Left renal pelvis (tissue), 4 donors: ENCODE measurements at places on chromosomes 5 and 9. TPM values are rescaled to one million over a fixed set of nuclear protein-coding genes. Genes with fewer than 3 reads are reported as not detected.

GRCh38 chr5:55172937-55173686 lies at the start of gene CDC20B:
Gene CDC20B, minus strand, starts transcription at chr5:55173177. Its CDS starts 177 bp downstream, at chr5:55173000.
- peak; percentile 53 for DNase-seq

- no peak for DNase-seq
Observed at GRCh38 chr9:33867747-33868439, 50.9 kb downstream of the UBE2R2 start.

DNA sequence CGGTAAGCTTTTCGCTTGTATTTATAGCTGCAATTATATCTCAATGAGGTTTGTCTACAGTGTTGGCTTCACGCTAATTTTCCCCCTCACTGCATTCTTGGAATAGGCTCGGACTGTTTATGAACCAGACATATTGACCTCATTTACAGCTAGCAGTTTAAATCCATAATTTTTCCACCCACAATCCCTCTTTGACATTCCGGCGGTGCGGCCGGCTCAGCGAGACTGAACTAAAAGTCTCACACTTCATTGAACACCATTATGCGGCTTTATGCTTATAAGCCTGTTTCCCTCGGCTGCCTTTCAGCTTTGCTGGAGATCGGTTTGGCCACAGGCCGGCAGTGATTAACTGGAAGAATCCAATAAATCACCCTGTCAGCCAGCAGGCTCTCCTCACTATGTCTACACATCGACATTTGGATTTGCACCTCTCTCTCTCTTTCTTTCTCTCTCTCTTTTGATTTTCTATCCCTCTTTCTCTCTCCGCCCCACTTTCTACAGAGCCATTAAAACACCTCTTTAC lies 315.0 kb upstream of the TLE4 start:
- DNase-seq, result peak; percentile 69

DNA sequence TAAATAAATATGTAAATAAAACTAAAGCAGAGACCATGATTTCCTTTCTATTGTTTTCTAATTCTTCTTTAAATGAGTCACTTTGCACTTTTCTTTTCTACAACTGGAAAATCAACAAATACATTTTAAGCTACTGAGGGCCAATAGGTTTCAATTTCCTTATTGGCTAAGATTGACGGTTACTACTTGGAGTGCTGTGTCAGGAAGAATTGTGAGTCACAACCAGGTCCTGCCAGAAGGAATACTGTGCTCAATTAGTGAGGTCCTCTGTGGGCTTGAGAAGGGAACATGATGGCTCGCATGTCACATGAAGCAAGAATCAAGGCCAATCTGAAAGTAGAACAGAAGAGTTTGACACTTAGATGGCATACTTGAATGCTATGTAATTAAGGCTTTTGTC lies 110.8 kb downstream of the HMHB1 start:
- no peak for DNase-seq

GRCh38 chr5:179126506-179126991 lies 66.4 kb downstream of the ZNF354C start:
- DNase-seq, result no peak

GRCh38 chr9:92392690-92393089 lies 11.7 kb downstream of the OGN start:
- DNase-seq, result no peak

GRCh38 chr5:149419532-149419858 lies 40.4 kb upstream of the IL17B start:
- DNase-seq, result no peak

DNA sequence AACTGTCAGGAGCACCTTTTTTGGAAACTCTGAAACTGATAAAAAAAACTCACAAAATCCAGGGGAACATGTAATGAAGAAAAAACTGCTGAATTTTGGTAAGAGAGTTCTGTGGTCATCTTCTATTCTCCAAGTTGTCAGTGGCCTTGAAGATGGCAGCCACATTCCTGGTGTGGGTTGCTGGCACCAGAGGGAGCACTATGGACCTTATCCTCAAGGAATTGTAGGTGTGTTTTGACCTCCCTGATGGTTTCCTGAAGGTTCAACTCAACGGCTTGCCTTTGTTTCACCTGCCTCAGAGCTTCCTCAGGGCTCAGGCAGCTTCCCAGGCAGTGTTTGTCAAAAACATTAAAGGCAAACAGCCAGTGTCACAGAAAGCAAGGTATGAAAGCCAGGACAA lies 2.2 kb upstream of the SLC38A9 start:
- no peak for DNase-seq

GRCh38 chr9:96460470-96460869 lies 10.5 kb downstream of the HABP4 start:
- no peak for DNase-seq

- no peak for DNase-seq
Observed at GRCh38 chr5:90504743-90505142, 24.6 kb downstream of the LYSMD3 start.

DNA sequence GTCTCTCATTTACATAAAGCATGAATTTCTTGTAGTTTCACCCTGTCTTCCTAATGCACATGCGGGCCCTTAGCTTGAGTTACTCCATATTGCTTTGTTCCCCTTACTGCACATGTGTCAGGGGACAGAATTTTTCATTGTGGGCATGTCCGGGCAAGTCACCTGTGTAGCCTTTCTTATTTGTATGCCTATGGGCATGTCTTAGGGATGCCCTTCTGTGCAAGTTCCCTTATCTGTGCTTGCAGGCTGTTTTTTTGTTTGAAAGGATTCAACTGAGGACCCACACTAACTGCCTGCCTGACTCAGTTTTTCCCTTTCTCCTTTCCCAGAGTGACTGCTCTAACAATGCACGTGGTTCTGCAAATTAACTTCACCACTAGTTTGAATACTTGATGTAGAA lies 161.7 kb downstream of the YTHDC2 start:
- no peak for DNase-seq

GRCh38 chr5:179413086-179413690 lies 67.9 kb upstream of the ADAMTS2 start:
- DNase-seq, result no peak

GRCh38 chr5:132662925-132663770 lies 5.2 kb downstream of the IL13 start:
- no peak for DNase-seq

The RAI14 gene
- 81.2 TPM for polyA plus RNA-seq

The SLC25A2 gene
- polyA plus RNA-seq, result not detected

The FYB1 gene
- polyA plus RNA-seq, result 4.8 TPM

The SURF1 gene
- polyA plus RNA-seq, result 37.0 TPM

The GRAMD2B gene
- 27.8 TPM for polyA plus RNA-seq

The SEMA5A gene
- 39.5 TPM for polyA plus RNA-seq

The SPINK1 gene
- 0.89 TPM for polyA plus RNA-seq

The ZNF883 gene
- 13.1 TPM for polyA plus RNA-seq

The IPO11 gene
- 43.1 TPM for polyA plus RNA-seq

The BARX1 gene
- 0.10 TPM for polyA plus RNA-seq

The SLC1A1 gene
- polyA plus RNA-seq, result 1.7 TPM

The HSPB3 gene
- polyA plus RNA-seq, result not detected
